Stimulated activated CD4-positive, alpha-beta T cell treated with anti-CD3 and anti-CD28 coated beads, Interleukin-12 subunit alpha, Interleukin-12 subunit beta, amount 100 ng/mL, for 24 hours (primary cell): ENCODE measurements at places on chromosomes 16 and 17.

- no peak for DNase-seq
Observed at GRCh38 chr17:79365836-79366770, 244.7 kb downstream of the RBFOX3 start.

DNA sequence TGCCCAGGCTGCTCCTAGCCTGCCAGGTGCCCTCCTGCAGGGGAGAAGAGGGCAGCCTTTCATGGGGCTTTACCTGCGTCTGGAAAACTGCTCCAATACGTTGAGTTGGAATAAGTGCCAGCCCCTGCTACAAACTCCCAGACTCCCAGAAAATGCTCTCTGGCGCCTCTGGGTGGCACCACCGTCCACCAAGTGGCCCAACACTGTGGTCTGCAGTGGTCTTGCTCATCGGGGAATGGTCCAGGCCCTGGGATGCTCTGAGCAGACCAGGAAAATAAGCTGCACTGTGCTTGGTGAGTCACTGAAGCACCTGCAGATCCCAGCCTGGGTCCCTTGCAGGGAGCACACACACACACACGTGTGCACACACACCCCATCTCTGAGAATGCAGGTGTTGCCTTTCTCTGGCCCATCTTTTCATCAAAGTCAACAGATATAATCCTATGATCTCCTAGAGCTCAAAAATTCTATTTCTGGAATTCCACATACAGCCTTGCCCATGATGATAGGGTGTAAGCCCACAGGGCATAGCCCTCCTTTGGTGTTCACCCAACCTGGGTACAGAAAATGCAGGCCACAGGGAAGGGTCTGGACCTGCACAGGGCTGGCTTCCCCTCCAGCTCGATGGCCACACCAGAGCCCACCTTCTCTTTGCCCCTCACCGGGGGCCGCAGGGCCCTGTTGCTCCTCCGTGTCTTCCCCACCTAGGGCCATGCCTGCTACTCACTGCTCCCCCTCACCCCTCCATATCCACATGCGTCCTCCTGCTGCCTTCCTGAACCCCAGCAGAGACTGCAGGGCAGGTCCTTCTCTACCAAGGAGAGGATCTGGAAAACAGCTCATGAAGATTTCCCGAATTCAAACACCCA lies 20.5 kb downstream of the CDIP1 start:
- DNase-seq, result no peak

DNA sequence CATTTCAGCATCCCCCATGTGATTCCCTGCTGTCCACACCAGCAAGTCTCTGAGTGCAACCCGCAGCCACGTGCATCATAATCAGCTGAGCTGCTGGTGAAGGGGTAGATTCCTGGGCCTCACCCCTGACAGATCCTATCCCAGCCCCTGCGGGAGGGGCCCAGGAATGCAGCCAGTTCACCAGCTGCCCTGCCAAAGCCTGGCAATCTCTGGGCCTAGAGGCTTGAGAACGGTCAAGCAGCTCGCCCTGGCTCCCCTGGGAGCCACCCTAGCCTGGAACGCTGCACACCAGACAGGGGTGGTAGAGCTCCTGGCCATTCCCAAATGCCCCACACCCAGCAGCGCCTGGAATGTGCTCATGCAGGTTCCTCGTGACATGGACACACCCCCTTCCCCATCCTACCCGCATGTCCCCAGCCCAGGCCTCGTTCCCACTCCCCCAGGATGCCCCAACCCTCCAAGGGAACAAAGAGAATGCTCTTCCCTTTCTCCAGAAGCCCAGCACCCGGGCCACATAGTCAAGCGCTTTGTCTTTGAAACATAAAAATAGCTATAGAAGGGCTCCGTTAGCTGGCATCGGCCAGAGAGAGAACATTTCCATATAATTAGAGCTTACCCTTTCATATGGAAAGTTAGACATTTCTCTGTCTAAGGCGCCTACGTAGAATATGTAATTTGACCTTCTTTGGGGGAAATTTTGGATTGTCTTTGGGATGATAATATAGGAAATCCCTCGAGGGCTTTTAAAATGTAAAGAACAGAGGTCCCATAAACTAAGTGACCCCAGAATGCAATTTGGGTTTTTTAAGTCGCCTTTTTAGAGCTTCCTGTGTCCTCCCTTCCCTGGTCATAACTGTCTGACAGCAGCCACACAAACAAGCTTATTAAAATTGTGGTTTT lies 3.4 kb downstream of the CEP295NL start:
- DNase-seq, result no peak

DNA sequence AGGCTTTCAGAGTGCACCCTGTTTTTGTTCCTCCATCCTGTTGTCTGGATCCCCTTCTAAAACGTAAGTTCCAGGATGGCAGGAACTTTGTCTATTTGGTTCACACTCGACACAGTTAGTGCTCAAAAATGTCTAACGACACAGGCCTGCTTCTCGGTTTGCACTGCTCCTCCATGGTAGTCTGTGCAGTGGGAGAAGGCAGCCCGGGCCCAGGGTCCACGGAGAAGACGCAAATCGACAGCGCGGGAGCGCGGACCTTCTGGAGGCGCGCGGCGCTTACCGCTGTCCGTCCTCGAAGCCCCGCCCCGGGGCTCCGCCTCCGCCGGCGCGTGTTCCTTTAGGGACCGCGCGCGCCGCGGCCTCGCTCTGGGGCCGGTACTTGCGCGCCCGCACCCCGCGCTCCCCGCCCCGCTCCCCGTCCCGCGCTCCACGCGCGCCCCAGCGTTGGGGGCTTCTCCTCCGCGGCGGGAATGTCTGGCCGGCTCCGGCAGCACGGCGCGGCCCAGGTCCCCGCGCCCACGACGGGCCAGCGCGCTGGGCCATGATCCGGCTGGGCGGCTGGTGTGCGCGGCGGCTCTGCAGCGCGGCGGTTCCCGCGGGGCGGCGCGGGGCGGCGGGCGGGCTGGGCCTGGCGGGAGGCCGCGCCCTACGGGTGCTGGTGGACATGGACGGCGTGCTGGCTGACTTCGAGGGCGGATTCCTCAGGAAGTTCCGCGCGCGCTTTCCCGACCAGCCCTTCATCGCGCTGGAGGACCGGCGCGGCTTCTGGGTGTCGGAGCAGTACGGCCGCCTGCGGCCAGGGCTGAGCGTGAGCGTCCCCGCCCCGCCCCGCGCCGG lies at the start of gene NT5M:
Gene NT5M, plus strand, starts transcription at position 364 of the 837 bp plus-strand sequence. Its CDS starts 178 bp downstream, at position 542.
- peak; percentile 67 for DNase-seq

GRCh38 chr17:78255953-78256706 lies 24.7 kb downstream of the TMEM235 start:
- DNase-seq, result no peak

DNA sequence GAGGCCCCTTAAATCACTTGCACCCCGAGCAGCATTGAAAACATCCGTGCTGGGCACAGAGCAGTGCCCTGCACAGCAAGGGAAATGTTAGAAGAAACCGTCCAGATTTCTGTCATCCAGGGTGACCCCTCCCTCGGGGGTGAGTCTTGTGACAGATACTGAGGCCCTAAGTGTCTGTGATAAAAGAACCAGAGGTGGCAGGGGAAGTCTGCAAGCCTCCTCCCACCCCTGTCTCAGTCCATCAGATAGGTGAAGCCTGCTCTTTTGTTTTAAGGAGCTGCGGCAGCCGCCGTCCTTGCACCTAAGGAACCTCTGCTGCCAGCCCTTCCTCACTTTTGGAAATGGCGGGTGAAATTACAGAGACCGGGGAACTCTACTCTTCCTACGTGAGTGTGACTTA lies 845 bp upstream of the NAT9 start:
- no peak for DNase-seq

GRCh38 chr16:49458243-49458642 lies 84.6 kb downstream of the C16orf78 start:
- no peak for DNase-seq

DNA sequence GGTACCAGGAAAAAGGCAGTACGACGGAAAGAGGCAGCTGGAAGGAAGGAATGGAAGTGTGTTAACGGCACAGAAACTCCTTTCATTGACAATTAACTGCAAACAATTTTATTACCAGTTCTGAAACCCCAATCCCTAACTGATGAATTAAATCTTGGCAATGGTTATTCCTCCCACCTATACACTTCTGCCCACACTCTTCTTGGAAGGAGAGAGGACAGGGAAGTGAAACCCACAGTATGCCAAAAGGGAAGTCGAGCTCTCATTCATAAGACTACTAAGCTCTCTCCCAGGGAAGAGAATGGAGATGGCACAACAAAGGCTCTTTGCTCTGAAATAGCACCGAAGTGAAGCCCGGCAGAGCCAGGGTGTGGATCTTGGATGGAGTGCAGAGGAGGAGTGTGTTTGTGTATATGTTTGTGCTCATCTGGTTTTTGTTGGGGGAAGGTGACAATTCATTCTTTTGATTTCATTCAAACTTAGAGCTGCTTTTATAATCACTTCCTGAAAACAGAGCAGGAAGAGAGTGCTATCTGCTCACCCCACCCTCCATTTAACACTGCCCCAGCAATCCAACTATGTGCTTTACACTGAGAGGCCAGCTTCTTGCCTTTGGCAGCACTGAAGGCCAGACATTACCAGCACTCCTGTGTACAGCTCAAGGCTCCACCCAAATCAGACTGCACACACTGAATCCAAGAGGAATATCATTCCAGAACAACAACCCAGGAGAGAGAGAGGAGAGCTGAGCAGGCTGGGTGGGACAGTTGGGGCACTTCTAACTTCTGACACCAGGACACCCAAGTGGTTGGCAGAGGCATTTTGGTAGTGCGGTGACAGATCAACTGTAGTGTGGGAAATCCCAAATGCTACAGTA lies 68.7 kb downstream of the HIC1 start:
- no peak for DNase-seq

DNA sequence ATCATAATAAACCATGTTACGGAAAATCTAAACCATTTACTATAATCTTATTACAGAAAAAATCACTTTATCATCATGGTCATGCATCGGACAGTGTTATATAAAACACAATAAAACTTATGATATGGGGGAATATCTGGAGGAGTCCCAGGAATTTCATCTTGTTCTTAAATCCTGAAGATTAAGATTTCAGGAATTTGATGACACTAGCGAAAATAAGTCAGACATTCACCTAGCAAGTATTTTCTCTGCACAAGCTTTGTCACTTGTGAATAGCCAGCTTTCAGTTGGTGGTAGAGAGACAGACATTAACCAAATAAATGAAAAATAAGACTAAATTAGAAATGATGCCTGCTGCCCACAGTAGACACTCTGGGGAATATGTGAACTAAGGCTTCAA lies 410.0 kb downstream of the RBFOX1 start:
- no peak for DNase-seq

GRCh38 chr16:56190048-56190676 lies 1.1 kb upstream of the GNAO1 start:
- no peak for DNase-seq

DNA sequence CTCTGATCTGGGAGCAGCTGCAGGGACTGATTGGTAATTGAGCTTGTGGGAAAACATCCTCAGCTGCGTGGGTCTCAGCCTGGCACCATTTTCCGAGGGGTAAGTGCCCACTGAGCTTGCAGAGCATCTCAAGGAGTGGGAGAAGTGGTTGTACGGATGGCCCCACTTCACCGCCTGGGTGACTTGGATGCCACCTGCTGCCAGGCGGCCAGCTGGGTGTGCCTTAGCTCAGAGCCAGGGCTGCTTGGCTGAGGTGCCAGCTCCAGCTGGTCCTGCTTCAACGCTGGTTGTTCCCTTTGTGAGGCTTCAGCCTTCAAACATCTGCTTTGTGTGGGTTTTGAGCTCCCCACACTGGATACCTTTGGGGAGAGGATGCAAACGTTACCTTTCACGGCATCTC lies 482.7 kb upstream of the EEF2KMT start:
- DNase-seq, result no peak

- DNase-seq, result no peak
Observed at GRCh38 chr16:14652726-14653125, 20.0 kb downstream of the BFAR start.

DNA sequence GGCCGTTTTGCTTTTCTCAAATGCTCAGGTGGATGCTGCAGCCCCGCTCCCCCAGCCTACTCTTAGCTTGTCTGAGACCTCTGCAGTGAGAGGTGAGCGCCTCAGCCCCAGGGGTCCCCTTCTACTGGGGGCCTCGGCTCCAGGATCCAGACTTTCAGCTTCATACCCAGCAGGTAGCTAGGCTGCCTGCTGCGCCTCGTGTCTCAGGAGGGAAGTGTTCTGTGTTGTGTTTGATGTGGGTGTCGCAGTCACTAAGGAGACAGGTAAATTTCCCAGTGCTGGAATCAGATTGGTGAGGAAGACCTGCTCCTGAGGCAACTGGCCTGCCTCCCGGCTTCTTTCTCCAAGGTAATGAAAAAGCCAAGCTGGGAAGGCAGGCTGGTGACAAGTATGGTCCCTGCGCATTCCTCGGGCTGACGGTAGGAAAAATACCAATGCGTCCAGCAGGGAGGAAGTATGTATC lies 604.0 kb upstream of the SALL1 start:
- no peak for DNase-seq

- DNase-seq, result no peak
Observed at GRCh38 chr16:1530883-1531637, 2.4 kb upstream of the TMEM204 start.

GRCh38 chr16:63301349-63301748 lies 1265.1 kb upstream of the CDH8 start:
- DNase-seq, result no peak

DNA sequence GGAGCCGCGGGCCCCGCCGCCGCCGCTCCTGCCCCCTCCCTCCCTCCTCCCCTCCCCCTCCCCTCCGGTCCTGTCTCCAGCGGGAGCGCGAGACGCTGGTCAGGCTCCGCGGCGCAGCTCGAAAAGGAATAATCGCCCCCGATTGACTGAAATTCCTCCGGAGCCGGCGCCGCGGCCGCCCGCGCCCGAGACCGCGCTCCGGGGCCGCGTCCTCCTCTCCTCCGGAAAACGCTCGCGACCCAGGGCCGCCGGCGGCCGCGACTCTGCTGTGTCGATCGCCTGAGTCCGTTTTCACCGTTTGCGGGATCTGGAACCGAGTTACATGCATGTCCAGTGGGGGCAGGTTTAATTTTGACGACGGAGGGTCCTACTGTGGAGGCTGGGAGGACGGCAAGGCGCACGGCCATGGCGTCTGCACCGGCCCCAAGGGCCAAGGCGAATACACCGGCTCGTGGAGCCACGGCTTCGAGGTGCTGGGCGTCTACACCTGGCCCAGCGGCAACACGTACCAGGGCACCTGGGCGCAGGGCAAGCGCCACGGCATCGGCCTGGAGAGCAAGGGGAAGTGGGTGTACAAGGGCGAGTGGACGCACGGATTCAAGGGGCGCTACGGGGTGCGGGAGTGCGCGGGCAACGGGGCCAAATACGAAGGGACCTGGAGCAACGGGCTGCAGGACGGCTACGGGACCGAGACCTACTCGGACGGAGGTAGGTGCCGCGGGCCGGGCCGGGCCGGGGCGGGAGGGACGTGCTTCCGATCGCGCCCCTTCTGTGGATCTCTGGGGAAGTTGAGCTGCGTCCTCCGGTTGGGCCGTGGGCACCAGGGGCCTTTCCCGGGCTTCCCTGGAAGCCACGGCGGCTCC lies 744 bp downstream of the JPH3 start:
- no peak for DNase-seq

GRCh38 chr16:27598931-27599565 lies 49.1 kb downstream of the KATNIP start:
- DNase-seq, result no peak

- no peak for DNase-seq
Observed at GRCh38 chr17:79950751-79951150, 84.9 kb downstream of the TBC1D16 start.
